ENCODE measurements at places on chromosomes 1 and 21. TPM values are rescaled to one million over a fixed set of nuclear protein-coding genes. Genes with fewer than 3 reads are reported as not detected.

DNA sequence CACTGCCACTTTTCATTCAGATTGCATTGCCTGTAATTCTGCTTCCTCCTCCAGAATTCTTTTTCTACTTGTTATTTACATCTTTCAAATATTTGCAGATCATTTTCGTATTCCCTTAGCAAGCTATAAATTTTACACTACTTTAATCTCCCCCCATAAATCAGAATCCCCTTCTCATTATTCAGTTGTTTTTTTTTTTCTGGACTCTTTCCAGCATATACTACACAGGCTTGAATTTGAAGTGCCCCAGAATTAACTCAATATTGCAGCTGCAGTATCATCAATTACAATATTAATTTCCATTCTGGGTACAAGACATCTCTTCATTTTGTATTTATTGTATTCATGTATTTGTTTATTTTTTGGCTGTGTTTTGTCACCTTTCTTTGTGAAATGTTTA is 1494.3 kb downstream of the AMY1C start:
- DNase-seq: no peak

The PALMD gene
- total RNA-seq: 31.0 TPM

- DNase-seq: peak; percentile 89
Observed at GRCh38 chr1:17405898-17406759, 33.3 kb downstream of the RCC2 start.

GRCh38 chr1:219498666-219499065 is 114.2 kb downstream of the ZC3H11B start:
- no peak for DNase-seq

DNA sequence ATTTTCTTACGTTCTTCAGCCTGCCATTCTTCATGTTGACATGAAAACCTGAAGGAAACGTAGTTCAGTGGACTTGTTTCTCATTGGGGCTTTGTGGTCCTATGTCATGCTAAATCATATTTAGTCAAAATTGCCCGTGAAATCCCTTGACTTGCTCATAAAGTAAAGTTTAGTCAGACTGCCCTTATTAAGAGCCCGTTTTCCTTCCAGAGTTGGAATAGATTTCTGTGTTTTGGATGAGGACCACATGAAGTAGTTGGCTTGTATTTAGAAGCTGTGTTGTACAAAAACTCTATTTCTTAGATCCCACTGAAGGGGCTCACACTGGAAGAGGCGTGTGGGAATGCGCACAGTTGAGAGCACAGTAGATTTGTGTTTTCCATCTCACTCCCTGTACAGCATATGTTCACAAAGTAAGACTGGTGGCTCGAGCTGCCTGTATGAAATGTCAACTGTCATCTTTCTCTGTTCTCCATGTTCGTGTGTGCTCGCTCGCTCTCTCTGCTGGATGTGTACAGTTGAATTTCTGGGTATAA is 42.4 kb downstream of the CAMTA1 start:
- DNase-seq: no peak

The NR5A2 gene
- 0.95 TPM for total RNA-seq

The ARID4B gene
- total RNA-seq: 28.5 TPM

The IKBKE gene
- 6.5 TPM for total RNA-seq

DNA sequence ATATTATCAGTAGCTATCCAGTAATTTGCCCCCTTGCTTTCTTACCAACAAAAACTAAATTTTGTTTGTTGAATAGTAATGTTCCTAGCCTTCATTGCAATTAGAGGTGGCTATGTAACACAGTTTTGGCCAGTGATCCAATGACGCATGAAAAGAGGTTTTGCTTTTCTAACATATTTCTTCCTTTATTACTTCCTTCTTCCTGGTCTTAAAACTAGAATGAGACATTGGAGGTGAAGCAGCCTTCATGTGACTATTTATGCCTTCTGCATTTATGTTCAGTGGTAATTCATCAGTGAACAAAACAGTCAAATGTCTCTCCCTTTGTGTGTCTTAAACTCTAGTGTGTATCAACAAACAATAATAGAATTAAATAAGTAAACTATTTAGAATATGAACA is 35.5 kb downstream of the LRIF1 start:
- DNase-seq: no peak

GRCh38 chr1:1324084-1324523 is 356 bp downstream of the INTS11 start:
- DNase-seq: no peak

DNA sequence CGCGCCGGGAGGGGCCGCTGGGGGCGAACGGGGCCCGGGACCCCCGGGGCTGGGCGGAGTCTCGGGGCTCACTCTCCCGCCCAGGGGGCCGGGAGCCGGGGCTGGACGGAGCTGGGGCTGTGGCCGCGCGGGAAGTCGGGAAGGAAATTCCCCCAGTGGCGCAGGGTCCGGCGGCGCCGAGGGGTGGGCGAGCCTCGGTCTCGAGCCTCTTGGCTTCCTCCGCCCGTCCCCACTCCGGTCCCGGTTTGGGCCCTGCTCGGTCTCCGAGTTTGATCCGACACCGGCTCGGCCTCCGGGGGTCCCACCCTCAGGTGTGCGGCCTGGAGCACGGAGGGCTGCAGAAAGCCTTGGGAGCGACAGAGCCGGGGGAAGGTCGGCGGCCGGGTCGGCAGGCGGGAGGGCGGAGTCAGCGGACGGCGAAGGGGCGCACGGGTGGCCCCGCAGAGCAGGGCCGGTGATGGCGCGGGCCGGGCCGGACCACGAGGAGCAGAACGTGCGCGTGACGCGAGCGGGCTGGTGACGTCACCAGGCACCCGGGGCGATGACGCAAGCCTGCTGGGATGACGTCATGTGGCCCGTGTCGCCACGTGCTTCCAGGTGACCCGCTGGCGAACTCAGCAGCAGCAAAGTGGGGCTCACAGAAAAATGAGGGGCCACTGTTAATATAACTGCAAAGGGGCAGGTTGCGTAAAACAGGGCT is 610 bp upstream of the HES4 start:
- DNase-seq: peak; percentile 94

DNA sequence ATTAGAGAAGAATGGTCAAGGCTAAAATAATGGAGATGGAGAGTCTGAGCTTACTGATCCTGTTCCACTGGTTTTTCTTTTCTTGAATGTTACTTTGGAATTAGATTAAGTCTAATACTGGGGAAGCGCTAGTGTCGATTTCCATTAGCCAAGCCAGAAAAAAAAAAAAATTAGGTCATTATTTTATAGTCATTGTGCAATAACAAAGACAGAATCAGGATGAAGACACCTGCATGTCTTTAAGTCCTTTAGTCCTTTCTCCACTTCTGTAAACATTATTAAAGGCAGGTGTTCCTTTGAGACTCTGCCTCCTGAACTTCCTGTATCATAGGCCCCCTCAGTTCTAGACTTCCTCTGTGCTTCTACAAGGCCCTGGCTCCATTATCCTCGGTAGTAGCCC is 42.8 kb downstream of the MYSM1 start:
- DNase-seq: no peak

DNA sequence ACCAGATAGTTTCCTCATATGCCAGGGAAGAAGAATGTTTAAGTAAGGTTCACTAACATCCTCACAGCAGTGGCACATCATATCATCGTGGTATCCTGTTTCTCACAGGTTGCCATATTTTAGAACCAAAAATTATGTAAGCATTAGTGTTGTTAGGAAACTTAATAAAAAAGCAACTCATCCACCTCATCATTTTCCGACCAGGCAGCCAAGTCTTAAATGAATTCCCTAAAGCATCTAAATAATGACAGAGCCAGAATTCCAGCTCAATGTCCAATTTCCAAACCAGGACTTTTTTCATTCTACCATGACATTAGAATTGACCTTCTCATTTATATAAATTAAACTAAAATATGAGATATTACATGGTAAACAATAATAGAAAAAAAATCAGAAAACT is 272.7 kb downstream of the NTNG1 start:
- no peak for DNase-seq

The OR2T33 gene
- total RNA-seq: not detected

DNA sequence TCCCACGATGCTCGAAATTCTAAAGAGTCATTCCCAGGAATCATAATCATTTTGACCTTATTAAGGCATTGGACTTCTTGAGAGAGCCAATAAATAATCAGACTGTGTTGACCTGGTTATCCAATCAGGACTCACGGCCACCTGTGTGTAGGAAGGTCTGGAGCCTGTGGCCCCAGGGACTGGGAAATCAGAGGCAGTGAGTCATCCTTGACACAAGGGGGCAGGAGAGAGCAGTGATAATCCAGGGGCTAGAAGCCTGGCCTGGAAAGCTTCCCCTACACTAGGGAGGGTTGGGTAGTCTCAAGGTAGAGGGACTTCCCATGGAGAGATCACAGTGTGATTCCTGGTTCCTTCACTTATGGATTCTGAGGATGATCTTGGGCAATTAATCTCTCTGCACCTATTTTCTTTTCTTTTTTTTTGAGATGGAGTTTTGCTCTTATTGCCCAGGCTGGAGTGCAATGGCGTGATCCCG is 4.7 kb downstream of the MR1 start:
- no peak for DNase-seq

DNA sequence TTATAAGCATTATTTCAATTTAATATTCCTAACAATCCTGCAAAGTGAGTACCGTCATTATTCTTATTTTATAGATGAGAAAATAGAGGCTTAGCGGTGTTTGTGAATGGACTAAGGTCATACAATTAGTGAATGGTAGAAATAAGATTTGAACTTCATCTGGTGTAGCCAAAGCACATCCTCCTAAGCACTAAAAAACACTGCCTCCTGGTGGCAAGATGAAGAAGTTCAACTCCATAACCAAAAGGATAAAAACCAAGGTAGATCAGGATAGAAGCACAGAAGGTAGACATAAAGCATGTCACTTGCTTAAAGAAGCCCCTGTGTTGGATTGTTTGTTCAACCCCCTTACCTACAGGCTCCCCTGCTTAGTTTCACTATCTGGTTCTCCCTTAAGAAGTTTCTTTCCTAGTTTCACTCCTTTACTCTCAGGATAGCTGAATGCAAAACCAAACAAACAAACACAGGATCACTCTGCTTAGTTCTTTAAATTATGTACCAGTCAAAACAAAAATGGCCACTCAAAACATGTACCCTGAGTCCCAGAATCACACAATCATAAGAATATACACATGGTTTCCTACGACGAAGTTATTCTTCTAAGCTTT is 12.7 kb upstream of the AIM2 start:
- DNase-seq: no peak

The GBP6 gene
- total RNA-seq: not detected

- no peak for DNase-seq
Observed at GRCh38 chr1:202590126-202590525, 120.1 kb downstream of the SYT2 start.

All from posterior vena cava (tissue), 2 donors.